Ureter (tissue), 1 donor: ENCODE measurements at places on chromosomes 5 and 9. TPM values are rescaled to one million over a fixed set of nuclear protein-coding genes. Genes with fewer than 3 reads are reported as not detected.

GRCh38 chr5:137492331-137492730, 6.8 kb downstream of the SPOCK1 start:
- no peak for DNase-seq

DNA sequence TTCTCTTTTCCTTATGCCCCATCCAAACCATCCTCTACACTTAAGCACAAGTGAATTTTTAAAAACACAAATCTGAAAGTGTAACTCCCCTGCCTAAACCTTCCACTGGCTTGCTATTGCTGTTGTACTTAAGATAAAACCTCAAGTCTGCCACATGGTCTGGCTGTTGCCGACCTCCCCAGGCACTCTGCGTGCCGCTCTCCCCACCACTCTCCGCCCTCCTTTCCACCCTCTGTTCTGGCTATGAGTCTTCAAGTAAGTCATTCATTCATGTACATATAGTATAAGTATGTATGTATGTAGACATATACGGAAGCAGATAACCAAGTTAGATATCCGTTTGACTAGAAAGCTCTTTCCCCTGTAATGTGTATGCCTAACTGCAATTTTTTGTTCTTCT, 94.7 kb upstream of the ANKRD55 start:
- DNase-seq, result no peak

- DNase-seq, result no peak
Measured at GRCh38 chr9:84137968-84138367, 157.4 kb downstream of the RMI1 start.

DNA sequence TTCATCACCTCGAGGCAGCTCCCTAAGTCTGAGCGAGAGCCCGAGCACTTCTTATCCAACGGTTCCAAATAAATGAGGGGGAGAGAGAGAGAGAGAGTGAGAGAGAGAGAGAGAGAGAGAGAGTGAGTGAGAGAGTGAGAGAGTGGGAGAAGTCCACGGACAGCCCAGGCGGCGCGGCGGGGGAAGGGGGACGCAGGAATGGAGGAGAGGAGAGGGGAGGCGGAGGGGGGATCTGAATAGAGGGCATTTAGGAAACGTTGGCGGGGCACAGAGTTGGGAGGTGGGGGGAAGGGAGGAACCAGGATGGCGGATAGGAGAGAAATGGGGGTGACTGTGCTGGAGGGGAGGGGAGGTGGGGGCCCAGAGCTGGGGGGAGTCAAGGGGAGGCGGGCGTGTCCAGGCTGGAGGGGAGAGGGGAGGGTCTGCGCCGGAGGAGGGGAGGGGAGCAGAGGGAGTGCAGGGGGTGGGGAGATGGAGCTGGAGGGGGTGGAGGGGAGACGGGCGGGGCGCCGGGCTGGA, 398 bp upstream of the BASP1 start:
- peak; percentile 69 for DNase-seq

- DNase-seq, result no peak
Measured at GRCh38 chr5:396531-396961, 46.4 kb upstream of the EXOC3 start.

GRCh38 chr5:157855404-157855994, 3.4 kb downstream of the CLINT1 start:
- peak; percentile 54 for DNase-seq

GRCh38 chr5:147573211-147573610, 63.3 kb upstream of the DPYSL3 start:
- DNase-seq, result no peak

DNA sequence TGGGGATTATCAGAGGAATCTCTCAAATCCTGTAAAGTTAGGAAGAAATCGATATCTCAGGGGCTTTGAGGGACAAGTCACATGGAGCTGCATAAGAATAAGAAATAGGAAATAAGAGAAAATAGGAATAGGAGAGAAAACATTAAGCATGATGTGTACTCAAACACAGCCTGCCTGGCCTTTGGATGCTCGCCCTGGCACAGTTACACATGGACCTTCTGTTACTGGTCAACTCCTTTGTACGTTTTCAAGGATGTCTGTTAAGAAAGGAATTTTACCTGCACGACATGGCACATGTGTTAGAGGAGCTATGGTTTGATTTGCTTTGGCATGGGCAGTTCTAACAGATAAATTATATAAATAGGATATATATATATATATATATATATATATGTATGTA, 321.2 kb downstream of the CDH12 start:
- DNase-seq, result no peak

DNA sequence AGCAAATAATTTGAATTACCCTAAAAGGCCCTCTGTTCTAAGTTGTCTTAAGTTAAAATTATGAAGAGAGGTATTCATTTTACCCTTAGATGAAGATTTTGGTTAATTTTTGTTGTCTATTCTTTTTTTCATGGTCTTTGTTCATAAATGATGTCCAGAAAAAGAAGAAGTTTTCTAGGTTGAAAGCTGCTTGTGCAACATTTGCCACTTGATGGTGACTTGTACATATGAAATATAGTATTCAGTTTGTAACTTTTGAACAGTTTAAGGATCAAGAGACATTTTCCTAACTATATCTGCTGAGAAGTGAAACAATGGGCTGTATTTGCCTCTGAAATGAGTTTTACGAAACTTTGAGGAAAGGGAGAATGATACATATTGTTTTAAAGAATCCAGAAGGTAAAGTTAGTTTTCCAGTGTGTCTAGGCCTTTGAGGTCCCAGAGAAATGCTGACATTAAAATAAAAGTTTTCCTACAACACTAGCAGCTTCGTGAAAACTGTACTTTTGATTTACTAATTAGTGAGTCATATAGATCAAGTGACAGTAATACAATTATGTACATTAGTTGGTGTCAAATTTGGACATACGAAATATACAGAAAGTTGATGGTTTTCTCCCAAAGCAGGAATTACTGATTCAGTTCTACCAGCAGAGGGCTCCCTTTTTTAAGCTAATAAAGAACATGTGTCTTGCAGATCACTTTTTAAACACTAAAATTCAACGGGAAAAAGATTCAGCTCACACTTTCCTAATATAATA, 70.5 kb downstream of the PIK3R1 start:
- DNase-seq, result no peak

- DNase-seq, result no peak
Measured at GRCh38 chr5:8906303-8906967, 639.4 kb downstream of the SEMA5A start.

GRCh38 chr9:110351009-110351467, 13.4 kb upstream of the TXNDC8 start:
- DNase-seq, result peak; percentile 43

- DNase-seq, result no peak
Measured at GRCh38 chr9:85024374-85024773, 354.8 kb downstream of the NTRK2 start.

GRCh38 chr9:84278130-84278529, 62.4 kb downstream of the SLC28A3 start:
- DNase-seq, result no peak

DNA sequence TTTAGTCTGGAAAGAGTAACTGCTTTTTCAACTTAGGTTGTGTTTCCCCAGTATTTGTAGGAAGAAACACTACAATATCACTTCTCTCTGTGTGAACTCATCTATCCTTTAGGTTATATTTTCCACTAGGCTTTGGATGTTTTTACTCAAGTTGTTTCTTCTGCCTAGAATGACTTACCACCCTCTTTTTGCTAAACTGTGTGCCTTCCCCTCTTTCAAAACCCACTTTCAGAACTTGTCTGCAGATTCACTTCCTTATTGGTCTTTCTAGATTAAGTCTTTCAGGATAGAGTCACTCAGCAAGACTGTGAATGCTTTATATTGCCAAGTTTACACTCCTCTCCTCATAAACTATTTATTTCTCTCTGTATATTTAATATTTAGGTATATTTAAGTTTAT, 14.2 kb upstream of the CAST start:
- no peak for DNase-seq

DNA sequence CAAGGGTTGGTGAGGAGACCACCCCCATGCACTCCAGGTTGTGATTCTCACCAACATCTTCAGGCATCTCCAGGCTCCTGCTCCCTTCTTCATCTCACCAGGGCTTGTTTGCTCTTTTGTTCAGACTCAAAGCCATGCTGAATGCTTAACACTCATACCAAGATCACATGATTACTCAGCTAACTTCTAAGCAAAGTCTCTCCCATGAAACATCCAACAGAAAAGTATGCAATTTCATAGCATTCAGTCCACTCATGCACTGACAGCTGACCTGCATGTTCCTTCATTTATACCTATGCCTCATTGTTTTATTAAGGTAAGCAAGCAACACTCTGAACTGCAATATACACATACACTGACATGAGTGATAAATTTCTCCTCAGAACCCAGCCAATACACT, 69.0 kb downstream of the SHC3 start:
- DNase-seq, result no peak

- no peak for DNase-seq
Measured at GRCh38 chr9:126625329-126626126, 11.8 kb downstream of the LMX1B start.

DNA sequence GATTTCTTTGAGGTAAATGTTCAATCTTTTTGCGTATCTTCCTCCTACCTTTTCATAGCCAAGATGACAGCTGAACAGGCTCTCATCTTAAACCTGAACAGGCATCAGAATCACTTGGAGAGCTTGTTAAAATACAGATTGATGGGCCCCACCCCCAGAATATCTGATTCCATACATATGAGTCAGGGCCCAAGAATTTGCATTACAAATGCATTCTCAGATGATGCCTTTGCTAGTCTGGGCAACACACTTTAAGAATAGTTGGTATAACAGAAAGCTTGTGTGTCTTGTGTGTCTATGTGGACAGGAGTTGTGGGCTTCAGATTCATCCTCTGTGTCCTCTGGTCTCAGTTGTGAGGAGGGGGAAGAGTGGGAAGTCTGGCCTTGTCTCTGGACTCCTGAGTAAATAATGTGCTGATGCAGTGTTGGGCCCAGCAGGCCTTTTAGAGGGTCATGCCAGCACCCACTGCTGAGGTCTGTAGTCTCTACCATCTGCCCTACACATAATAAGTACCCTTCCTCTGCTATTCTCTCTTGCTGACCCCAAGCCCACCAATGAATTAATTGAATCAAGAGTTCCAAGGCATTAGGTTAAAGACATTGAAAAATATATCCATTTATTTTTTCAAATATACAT, 43.1 kb downstream of the PTCD2 start:
- DNase-seq, result no peak

GRCh38 chr5:60366489-60366888, 333.5 kb downstream of the DEPDC1B start:
- no peak for DNase-seq

DNA sequence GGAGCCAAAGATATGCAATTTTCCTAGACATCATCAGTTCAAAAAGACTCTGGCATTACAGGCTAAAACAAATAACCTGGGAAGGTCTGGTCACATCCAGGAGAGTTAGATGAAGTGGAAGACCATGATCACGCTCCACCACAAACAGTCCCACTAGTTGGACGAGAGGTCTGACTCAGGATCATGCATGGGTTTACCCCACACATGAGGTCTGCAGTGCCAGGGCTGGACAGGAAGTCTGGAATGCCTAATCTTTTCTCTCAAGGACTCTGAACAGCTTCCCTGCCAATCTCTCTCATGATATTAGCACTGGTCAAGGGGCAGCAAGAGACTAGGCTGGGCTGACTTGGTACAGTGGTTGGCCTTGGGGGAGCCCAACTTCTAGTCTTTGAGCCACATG, 7.1 kb downstream of the PRUNE2 start:
- no peak for DNase-seq

GRCh38 chr5:42566652-42567295, 143.5 kb downstream of the GHR start:
- DNase-seq, result no peak

GRCh38 chr5:50744776-50745175, 78.3 kb downstream of the PARP8 start:
- no peak for DNase-seq

- no peak for DNase-seq
Measured at GRCh38 chr5:36407396-36407795, 105.7 kb upstream of the RANBP3L start.

- DNase-seq, result no peak
Measured at GRCh38 chr5:100852988-100853449, 50.1 kb downstream of the ST8SIA4 start.

- no peak for DNase-seq
Measured at GRCh38 chr5:134125039-134126015, 10.8 kb downstream of the TCF7 start.

DNA sequence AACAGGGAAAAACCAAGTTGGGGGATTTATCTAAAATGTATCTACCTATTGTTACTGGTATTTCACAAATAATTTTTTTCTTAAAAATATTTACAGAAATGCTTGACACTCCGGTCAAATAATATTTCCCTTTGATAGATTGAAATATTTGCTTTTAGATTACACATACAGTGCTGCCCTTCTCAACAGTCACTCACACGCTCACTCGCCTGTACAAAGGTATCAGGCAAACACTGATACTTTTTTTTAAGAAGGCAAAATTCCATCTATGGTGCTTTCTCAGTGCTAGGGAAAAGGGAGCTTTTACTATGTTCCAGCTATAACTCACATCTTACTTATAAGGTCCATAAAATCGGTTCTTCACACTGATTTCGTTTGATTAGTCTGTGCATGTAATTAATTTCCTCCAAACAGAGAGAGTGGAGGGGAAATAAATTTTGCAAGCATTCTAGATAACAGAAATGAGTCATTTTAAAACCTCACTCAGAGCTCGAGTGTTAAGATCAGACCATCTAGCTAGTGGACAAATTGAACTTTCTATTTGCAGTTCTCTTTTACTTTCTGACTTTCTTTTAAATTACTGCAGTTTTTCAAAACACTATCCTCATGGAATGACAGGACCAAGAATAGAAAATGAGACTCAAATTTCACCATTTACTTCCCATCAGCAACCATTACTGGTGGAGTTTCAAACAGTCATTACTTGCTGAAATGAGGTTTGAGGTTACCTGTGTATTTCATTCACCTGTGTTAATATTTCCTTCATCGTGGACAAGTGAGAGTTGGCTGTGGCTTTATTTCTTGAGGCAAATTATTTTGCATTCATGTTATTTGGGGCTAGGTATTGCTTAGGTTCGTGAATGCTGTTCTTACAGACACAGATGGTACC, 273.2 kb downstream of the RAB3C start:
- no peak for DNase-seq

- no peak for DNase-seq
Measured at GRCh38 chr5:150413176-150413901, 629 bp upstream of the CD74 start.

The GADD45G gene
- 6.2 TPM for total RNA-seq

The LRRTM2 gene
- total RNA-seq, result not detected

The NUDT2 gene
- total RNA-seq, result 18.7 TPM

The C5orf46 gene
- total RNA-seq, result not detected

The CDC23 gene
- total RNA-seq, result 26.8 TPM

The HACD4 gene
- total RNA-seq, result 4.1 TPM

The ANXA2R gene
- 4.4 TPM for total RNA-seq

The ANKRD18B gene
- total RNA-seq, result 12.3 TPM

The IL13 gene
- not detected for total RNA-seq

The C9 gene
- not detected for total RNA-seq
